ENCODE measurements at places on chromosomes 6 and 20.

GRCh38 chr6:73027691-73028090 is 197.6 kb downstream of the KHDC1L start:
- no peak for DNase-seq

GRCh38 chr6:84906514-84906913 is 142.1 kb upstream of the TBX18 start:
- no peak for DNase-seq

- no peak for DNase-seq
Measured at GRCh38 chr6:14291331-14291730, 173.8 kb downstream of the CD83 start.

- no peak for DNase-seq
Measured at GRCh38 chr6:25027221-25027916, 91.6 kb upstream of the RIPOR2 start.

GRCh38 chr6:148459238-148459637 is 116.6 kb downstream of the SASH1 start:
- DNase-seq: no peak

GRCh38 chr6:7544597-7544996 is 3.1 kb downstream of the DSP start:
- no peak for DNase-seq

GRCh38 chr6:107345393-107345792 is 114.0 kb downstream of the PDSS2 start:
- DNase-seq: no peak

DNA sequence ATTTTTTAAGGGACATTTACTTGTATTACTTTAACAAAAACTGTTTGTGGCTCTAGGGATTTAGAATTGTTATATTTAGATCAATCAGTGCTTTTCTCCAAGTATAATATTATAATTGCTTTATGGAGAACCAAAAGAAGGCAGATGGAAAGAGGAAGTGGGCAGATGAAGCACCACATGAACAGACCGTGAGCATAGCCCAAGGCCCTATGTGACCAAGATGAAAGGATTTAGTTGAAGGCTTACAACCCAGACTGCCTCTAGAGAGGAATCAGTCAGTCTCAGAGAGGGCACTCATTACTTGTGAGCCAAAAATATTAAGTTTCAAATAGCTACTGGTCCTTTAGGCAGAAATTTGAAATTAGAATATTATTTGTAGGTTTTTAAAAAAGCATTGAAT is 102.3 kb upstream of the IMPG1 start:
- DNase-seq: no peak

DNA sequence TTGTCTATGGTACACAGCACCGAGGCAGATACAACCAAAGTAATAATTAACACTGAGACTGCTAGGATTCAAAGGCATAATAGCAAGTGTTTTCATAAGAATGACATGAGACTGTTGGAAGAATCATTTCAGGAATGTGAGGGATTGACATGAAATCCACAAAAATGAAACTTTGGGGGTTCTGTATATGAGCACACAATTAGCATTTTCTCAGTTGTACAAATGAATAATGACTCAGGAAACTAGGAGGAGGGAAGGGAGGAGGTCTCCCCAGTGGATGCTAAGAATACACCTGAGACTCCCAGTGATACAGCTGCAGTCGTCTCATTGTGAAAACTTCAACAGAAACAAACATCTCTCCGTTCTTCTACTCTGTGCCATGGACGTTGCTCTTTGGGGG is 428.4 kb upstream of the PLCB4 start:
- no peak for DNase-seq

GRCh38 chr6:65545920-65546319 is 161.1 kb downstream of the EYS start:
- DNase-seq: no peak

DNA sequence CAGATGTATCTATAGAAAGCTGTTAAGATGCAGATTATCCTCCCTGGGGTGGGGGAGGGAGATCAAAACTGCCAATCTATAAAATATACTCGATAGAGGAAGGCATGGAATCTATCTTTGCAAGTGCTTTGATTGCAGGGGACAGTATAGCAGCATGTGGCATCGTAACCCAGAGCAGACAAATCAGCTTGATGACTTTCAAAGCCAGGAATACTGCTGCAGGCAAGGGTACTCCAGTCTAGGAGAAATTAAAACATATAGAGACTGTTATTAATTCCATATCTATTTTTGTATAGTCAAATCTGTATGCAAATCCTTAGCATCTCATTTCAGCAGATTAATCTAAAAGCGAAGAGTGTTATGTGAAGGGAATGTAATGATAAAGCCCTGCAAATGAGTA is 159.4 kb downstream of the MMS22L start:
- DNase-seq: no peak

GRCh38 chr6:14734416-14735340 is 511.2 kb upstream of the JARID2 start:
- no peak for DNase-seq

DNA sequence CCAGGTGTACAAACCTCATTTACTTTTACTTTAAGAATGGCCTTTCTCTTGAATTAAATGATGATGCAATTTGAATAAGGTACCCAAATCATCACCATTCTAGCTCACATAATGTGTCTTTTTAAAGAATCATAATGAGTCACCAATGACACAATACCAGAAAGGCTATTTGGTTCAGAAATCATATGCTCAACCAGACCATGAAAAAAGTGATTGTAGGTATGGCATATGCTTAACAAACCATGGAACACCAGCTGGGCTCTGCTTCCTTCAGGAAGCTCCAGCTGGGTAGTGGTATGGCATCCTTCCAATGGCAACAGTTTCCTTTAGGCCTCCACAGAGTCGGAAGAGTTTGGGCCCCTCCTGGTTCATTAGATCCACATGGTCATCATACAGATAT is 128.2 kb downstream of the FRK start:
- DNase-seq: no peak

DNA sequence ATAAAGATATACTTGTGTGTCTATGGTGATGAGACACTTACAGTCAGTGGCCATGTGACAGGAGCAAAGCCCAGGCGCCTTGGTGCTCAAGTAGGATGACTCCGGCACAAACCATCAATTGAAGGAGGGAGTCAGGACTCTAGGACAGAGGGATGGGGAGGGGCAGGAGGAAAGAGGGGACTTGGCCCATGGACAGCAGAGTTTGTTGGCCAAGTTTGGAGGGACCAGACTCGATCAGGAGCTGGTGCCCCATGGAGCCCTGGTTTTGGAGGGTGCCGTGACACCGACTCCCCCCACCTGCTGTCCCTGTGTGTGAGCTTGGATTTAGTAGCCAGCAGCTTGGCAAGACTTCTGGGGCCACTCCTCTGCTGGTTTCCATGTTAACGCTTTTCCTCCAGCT is 66.1 kb downstream of the ADNP start:
- no peak for DNase-seq

DNA sequence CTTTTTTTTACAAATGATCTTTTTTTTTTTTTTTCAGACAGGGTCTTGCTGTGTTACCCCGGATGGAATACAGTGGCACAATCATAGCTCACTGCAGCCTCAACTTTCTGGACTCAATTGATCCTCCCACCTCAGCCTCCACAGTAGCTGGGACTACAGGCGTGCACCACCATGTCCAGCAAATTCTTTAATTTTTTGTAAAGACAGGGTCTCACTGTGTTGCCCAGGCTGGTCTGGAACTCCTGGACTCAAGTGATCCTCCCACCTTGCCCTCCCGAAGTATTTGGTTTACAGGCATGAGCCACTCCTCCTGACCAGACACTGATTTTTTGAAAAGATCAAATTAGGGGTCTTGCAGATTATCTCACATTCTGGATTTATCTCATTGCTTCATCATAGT is 11.0 kb upstream of the MYBL2 start:
- no peak for DNase-seq

GRCh38 chr6:32692019-32692418 is 25.6 kb upstream of the HLA-DQB1 start:
- peak; percentile 23 for DNase-seq

GRCh38 chr6:166779381-166779780 is 152.3 kb upstream of the RPS6KA2 start:
- DNase-seq: no peak

DNA sequence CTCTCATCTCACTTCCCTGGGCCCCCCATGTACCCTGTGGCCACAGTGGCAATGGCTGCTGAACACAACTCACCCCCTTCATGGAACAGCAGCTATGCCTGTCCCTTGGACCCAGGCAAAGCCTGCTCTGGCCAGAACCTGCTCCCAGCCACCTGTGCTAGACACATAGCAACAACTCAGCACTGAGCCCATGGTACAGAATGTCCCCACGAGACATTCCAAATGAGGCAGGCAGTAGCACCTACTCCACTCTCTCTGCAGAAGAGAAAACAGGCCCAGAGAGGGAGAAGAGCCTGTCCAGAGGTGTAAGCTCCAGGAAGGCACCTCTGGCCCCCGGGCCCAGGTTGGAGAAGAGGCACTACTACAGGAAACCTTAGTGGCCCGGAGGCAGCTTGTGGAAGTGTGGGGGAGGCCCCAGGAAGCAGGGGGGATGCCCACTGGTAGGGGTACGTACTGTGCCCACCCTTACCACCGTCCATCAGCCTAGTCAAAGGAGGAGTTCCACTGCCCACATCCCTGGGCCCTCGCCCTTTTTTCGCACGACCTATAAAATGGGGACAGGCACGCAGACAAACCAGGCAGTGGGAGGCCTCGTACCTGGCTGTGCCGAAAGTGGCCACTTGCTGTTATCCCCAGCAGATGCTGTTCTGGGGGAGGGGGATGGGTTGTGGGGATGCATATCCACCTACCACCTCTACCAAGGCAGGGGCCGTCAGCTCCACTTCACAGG is 97.2 kb downstream of the ASXL1 start:
- no peak for DNase-seq

- DNase-seq: no peak
Measured at GRCh38 chr20:49340161-49340966, 62.5 kb upstream of the ZNFX1 start.

- DNase-seq: no peak
Measured at GRCh38 chr20:49690899-49691620, 22.6 kb downstream of the B4GALT5 start.

- no peak for DNase-seq
Measured at GRCh38 chr6:109687271-109687761, 3.7 kb downstream of the AK9 start.

DNA sequence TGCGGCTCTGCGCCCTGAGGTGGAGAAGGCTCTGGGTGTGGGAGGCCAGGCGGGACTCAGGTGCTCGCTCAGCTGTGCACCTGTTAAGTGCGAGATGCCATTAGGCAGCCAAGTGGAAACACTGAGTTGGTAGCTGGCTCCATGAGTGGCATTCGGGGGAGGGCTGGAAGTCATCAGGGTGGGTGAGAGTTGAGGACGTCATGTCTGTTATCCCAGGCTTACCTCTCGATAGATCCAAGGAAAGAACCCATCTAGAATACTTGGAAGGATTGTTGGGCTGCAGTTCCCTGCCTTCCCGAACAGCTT is 41.3 kb downstream of the TAF8 start:
- no peak for DNase-seq

GRCh38 chr20:24148372-24148771 is 159.8 kb upstream of the GGTLC1 start:
- DNase-seq: no peak

DNA sequence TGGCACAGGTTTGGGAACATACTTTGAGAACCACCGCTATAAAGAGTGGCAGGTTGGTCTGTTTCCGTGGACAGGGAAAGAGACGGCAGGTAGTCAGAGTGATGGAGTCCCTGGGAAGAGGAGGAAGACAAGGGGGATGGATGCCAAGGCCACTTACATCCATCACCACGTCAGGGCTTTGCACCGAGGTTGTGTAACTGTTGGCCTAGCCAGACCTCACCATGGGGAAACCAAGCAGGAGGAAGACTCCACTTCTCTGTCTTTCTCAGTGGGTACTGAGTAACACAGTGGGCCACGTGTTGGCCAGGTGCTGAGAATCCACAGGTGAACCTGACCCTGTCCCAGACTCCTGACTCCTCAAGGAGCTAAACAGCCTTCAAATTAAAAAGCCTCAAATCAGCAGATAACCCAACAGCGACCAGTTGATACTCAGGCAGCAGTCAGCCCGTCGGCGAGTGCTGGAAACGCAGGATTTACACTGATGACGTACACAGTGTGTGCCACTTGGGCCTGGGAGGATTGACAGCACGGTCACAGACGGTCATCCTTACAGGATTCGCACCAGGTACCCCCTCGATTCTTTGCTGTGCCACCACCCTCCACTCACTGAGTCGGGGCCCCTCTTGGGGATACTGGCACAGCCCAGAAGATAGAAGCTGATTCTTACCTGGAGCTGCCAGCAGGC is 134.6 kb upstream of the SNX9 start:
- no peak for DNase-seq
